ENCODE measurements at places on chromosomes 3 and 15. TPM values are rescaled to one million over a fixed set of nuclear protein-coding genes. Genes with fewer than 3 reads are reported as not detected.

DNA sequence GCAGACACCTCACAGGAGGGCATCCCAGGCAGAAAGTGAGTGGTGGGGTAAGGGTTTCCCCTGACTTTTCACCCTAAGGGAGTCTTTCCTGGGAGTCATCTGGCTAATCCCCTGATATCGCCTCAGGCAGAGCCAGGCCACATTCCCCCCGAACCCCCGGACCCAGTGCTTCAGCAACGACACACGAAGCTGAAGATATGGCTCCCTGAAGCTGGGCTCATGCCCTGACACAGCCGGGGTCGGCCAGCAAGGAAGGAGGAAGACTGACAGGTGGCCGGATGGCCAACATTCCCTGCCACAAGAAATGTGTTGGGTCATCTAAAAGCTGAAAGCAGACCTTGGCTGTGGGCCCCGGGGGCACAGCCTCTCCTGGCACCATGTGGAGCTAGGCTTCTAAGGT lies 14.4 kb downstream of the CHST13 start:
- DNase-seq = no peak

GRCh38 chr15:85941186-85941855 lies 138.3 kb upstream of the AGBL1 start:
- peak; percentile 78 for DNase-seq

DNA sequence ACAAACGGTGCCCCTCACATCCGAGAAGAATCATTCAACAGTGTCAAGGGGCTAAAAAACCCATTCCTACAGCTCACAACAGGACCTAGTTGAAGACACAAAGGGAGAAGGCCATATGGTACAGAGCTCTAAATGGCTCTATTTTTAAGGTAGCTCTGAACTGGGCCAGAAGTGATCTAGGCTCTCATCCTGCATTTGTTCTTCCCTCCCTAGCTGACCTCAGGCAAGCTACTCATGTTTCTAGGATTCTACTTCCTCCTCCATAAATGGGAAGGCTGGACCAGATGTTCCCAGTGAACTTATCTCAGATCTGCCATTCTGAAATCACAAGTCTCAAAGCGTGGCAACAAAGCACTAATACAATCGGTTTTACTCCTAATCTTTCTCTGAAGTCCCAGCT lies 62.3 kb downstream of the CPNE4 start:
- no peak for DNase-seq

DNA sequence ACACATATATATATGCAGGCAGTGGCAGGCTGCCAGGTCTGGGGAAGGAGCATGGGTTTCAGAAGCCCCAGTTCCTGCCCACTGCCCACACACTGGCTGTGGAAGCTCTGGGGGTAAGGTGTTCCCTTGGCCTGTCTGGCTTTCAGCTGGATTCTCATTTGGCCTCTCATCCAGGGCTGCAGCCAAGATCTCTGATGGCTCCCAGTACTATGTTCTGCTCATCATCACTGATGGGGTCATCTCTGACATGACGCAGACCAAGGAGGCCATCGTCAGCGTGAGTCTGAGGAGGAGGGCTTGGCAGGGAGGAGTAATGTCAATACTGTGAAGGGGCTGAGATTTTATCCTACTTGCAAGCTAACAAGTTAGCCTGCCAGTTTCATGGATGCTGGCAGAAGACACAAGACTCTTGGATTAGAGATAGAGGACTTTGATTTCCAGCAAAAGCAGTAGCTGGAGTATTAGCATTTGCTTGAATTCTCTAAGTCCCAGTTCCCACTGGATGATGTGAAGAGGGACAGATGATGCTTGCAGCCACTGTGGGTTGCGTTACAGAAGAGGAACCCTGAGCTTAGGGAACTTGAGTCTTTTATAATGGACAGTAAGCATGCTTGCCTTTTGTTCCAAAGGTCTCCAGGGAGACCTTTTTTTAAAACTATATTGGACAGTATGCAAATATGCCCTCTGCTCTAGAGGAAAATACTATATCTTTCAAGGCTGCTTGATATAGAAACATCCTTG lies 5.6 kb upstream of the BRPF1 start:
- no peak for DNase-seq

DNA sequence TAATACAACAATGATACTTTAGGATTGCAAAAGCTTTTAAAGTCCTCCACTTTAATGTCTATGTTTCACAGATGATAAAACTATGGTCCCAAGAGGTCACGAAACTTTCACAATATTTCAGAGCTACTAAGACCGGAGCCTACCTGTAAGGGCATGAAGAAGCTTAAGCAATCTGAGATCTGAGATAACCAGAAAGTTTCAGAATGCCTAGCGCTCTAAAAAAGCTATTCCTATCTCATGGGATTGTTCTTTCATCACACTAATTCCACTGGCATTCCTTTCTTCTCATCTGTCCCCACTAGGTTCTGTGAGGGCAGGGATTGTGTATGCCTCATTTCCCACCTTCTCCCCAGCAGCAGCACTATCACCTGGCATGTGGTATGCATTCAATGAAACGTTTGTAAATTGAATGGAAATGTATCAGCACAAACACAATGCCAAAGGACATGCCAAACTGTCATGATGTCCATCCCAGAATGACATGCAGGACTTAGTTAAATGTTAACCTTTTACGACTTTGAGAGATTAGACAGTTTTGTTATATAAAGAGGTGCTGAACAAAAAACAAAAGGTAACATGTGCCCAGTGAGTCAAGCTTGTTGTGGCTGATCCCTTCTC lies 104.7 kb upstream of the NR2F2 start:
- DNase-seq = no peak

- no peak for DNase-seq
Observed at GRCh38 chr15:67841513-67841762, 1.6 kb upstream of the RNU6-1 start.

- DNase-seq = no peak
Observed at GRCh38 chr15:36579792-36580431, 486 bp downstream of the CDIN1 start.

- no peak for DNase-seq
Observed at GRCh38 chr3:142278451-142278850, 53.1 kb upstream of the GK5 start.

DNA sequence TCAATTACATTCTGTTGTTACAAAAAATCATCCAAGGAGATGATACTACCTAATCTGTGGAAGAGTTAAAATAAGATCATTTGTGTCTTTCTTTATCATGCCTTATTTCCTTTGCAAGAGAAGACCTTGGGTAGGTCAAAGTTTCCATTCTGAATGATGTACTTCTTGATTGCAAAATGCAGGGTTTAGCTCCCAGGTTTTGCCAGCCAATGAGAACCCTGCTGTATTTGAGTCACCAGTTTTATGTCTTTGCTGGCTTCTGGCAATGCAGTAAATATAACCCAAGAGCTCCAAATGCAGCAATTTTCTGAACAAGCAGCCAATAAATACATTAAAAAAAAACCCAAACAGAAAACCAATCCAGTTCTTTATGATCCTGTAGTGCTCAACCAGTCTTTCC lies 204.9 kb downstream of the CADPS start:
- no peak for DNase-seq

DNA sequence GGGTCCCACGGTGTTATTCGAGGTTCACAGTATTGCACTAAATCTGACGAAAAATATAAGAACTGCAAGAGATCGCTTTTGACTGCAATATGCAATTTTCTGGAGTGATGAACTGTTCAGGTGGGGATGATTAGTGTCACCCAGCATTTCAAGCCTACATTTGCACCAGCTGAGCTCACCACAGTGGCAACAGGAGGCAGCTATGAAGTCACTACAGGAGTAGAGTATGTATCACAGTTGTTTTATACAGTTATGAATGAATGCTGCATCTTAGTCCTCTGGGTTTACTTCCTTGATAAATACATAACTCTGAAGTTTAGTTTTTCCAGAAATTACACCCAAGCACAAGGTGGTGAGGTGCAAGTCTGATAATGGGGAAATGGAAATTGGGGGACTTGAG lies 69.6 kb downstream of the CHSY1 start:
- no peak for DNase-seq

DNA sequence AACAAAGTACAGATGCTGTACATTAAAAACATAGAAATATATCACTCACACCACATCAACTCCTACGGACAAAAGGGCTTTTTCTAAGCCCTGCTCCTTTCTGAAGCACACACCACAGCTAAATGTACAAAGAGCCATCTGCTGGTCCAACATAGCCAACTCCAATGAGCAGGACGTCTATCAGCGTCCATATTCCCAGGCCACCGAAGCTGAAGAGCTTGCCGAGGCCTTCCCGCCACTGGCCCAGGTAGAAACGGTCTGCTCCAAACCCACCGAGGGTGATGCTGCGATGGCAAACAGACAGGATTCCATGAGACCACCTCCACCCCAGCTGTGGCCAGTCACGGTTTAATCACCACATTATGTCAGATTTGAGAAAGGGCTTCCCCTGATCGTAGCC lies 9.8 kb downstream of the TM2D3 start:
- no peak for DNase-seq

DNA sequence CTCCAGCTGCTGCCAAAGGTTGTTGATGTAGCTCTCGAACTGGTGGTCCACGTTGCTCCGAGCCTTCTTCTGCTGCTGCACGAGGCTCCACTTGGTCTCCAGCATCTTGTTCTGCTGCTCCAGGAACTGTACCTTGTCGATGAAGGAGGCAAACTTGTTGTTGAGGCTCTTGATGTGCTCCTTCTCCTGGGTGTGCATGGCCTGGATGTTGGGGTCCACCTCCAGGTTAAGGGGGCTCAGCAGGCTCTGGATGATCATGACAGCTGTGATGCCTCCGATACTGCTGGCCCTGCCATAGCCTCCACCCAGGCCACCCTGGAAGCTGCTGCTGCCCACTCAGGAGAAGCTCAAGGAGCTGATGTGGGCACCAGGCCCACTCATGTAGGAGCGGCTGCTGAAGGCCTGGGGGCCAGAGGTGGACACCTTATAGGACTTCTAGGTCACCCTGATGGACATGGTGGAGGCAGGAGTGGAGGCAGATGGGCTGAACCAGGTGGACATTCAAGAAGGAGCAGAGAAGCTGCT lies 14.9 kb upstream of the PSTPIP1 start:
- no peak for DNase-seq

DNA sequence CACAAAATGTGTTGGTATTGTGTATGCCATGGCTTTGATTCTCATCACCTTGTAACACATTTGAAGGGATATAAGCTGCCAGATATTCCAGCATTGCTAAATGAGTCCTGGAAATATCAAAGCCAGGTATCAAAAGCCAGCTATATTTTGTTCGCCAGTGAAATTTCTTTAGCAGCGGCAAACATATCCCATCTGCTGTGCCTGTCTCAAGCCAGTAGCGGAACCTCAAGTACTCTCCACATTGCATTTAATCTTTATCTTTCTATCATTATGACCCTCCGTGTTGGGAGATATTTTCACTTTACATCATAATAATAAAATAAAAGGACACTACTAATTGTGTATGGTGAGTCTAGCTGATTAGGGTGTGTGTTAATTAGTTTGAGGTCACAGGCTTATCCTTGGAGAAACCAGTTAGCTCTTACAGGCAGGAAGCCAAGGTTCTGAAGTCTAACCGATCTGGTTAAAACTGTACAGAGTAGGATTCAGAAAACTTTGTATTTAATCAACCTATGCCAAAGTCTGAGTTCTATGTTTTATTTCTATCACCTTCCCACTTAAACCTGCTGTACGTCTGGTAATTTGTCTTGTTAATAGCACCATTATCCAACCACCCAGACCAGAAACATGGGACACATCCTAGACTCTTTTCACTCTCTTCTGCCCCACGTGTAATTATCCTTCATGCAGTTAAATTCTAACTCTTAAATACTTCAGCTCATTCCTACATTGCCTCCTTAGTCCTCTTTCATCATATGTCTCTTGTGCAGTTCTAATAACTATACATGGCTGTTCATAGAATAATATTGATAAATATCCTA lies 14.5 kb downstream of the TIPARP start:
- DNase-seq = no peak

DNA sequence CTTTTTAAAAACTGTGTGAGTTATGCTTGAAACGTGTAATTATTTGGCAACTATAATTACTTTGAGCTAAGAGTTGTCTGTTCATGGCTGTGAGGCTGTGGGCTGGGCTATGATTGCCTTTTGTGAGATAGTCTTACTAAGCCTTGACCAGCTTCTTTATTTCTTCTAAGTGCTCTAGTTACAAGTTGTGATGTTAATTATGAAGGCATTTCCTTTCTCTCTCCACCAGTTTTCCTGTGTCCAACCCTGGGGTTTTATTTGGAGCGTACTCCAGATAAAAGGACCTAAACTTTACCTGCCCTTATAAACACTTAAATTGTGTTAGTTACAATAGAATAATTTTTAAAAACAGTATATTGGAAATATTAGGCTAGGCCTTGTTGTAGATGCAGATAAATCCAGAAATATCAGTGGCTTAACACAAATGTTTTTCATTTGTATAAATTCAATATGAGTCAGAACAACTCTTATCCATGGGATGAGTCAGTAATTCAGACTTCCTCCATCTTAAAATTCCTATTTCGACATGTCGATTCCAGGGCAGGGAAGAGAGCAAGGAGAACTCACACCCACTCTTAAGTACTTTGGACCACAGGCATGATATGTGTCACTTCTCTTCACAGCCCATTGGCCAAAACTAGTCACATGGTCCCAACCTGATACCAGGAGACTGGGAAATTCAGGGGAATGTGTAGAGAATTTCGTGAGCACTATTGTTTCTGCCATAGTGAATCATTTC lies 17.0 kb downstream of the TMEM62 start:
- no peak for DNase-seq

DNA sequence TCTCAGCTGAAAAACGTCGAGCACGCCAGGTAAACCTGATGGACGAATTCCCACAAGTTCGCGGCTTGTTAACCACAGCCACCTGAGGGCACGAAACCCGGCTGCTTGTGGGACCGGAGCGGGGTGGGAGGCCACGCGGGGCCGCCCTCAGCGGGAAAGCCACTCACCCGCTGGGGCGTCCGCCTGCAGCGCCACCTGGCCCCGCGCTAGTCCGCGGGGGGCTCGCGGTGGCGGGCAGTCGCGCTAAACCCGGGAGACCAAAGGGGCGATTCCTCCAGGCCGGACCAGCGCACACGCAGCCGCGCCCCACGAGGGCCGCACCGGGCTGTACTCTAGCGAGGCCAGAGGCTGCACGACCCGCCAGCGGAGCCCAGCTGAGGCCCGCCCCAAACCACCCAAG lies 15.7 kb upstream of the CFAP161 start:
- no peak for DNase-seq

- DNase-seq = peak; percentile 90
Observed at GRCh38 chr3:20141851-20142250, 44.2 kb downstream of the SGO1 start.

CFAP100 gene
- 0.12 TPM for polyA plus RNA-seq

CELSR3 gene
- polyA plus RNA-seq = 0.29 TPM

VILL gene
- polyA plus RNA-seq = 5.9 TPM

WDR93 gene
- polyA plus RNA-seq = 0.20 TPM

PEX5L gene
- not detected for polyA plus RNA-seq

SLC28A2 gene
- polyA plus RNA-seq = 0.49 TPM

Measured in muscle of arm (tissue), 14 donors.